ENCODE measurements at places on chromosomes 16 and 17. TPM values are rescaled to one million over a fixed set of nuclear protein-coding genes. Genes with fewer than 3 reads are reported as not detected.

RAB37 gene
- 7.4 TPM for total RNA-seq

CDK5RAP3 gene
- 161 TPM for total RNA-seq

CPSF4L gene
- total RNA-seq: not detected

DNAH2 gene
- 6.2 TPM for total RNA-seq

SYNGR3 gene
- 0.24 TPM for total RNA-seq

SCGB1C2 gene
- total RNA-seq: not detected

DNA sequence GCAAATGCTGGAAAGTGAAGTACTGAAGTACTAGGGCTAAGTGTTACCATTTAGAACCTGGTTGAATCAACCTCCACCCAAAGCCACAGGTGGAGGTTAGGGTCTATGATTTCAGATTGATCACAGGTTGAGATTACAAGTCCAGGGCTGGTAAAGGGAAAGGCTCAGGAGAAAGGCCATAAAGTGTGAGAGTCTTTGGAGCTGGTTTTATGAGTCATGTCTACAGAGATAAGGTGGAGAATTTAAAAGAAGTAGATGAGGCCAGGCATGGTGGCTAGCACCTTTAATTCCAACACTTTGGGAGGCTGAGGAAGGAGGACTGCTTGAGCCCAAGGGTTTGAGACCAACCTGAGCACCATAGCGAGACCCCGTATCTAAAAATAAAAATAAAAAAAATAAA, 221.7 kb upstream of the CDH11 start:
- DNase-seq: no peak

GRCh38 chr17:72425133-72425793, 304.4 kb downstream of the SOX9 start:
- no peak for DNase-seq

DNA sequence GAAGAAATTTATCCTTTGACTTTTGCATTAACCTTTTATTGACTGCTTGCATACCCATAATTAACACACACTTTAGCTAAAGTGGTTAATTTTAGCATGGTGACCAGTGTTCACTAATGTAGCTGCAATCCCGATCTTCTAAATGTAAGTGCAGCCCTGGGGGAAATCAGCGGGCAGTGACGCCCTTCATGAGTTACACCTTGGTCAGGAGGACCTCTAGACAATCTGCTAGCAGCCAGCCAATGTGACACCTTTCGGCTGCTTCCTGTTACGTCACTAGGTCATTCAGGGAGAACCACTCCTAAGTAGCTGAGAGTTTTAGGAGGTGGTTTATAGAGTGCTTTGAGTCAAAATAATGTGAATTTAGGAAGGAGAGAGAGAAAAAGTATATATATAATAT, 180.5 kb downstream of the IRX3 start:
- no peak for DNase-seq

DNA sequence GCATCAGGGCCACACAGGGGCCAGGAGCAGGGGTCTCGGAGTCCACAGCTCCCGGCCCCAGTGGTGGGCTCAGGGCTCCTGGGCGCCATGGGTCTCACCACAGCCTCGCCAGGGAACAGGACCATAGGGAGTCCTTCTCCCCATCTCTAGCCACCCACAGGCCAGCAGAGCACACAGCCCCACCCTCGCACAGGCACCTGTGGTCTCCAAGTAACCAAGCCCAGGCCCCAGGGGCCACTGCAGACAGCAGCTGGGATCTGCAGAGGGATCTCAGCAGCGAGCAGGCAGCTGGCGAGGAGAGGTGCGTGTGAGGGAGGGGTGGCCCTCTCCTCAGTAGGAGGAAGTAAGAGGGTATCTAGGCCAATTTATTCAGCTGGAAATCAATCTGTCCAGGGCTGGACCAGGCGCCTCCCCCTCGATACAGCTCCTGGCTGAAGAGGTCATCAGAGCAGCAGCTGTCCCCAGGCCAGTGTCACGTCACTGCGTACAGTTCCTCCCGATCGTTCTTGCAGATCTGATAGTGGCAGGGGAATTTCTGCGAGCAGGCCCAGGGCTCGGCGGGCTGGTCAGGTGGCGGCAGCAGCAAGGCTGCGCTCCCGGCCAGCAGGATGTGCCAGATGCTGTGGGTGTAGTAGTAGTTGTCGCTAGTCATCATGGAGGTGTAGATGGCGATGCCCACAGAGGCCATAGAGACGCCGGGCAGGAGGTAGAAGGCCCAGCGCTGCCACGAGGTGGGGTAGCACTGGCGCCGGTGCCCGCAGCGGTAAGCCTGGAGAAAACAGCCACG, 1.4 kb upstream of the MRPL28 start:
- DNase-seq: no peak

DNA sequence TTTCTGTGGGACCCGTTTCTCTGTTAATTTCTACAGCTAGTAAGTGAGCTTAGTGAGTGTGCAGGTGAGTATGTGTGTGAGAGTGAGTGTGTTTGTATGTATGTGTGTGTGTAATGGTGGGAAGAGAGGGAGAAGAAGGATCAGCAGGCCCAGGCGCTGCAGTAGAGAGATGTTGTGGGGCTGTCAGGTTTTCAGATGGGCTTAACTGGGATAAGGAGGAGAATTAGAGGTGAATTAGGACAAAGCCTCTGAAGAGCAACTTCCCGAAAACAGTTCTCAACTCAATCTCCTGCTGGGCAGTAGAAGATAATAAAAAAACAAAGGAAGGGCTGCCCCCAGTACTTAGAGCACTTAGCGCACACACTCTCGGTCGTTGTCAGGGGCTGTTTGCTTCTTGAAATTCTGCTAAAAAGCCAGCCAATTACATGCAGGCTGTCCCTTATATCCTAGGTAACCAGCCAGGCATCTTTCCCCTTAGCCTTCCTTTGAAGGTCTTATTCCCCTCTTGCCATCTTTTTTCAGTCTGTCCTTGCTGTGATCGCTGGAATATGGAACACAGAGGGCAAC, 63.4 kb downstream of the CLEC16A start:
- no peak for DNase-seq

- no peak for DNase-seq
These were observed 4.0 kb downstream of the C1QTNF1 start for GRCh38 chr17:79027925-79028491.

Measured in lower lobe of right lung (tissue), 2 donors.